ENCODE measurements at places on chromosomes 7 and 10.

GRCh38 chr7:17521437-17521836, 223.0 kb downstream of the AHR start:
- no peak for DNase-seq

GRCh38 chr10:123967626-123968243, 76.1 kb upstream of the CPXM2 start:
- no peak for DNase-seq

DNA sequence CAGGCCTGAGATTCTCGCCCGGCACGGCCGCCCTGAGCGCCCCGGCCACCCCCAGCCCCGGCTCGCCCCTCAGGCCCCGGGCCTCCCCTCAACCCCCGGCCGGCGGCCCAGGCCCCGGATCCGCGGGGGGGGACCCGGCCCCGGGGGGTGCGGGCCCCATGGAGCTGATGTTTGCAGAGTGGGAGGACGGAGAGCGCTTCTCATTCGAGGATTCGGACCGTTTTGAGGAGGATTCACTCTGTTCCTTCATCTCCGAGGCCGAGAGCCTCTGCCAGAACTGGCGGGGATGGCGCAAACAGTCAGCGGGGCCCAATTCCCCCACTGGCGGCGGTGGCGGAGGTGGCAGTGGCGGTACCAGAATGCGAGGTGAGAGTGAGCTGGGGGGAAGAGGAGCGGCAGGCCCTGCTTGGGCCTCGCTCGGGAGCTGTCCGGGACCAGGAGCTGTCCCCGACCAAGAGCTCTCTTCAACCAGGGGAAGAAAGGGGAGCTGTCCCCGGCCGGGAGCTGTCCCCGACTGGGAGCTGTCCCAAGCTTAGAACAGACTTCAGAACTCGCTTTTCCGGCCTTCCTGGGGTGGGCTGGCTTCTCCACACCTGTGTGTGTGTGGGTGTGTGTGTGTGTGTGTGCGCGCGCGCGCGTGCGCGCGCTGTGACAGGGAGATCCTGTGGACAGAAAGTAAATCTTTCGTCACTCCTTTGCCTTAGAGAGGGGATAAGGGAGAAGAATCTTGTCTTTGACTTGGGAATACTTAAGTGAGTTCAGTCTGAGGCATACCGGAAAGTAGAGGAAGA, 510 bp downstream of the ZSWIM8 start:
- DNase-seq: no peak

- no peak for DNase-seq
These were observed 61.6 kb upstream of the WDR11 start for GRCh38 chr10:120789303-120790203.

DNA sequence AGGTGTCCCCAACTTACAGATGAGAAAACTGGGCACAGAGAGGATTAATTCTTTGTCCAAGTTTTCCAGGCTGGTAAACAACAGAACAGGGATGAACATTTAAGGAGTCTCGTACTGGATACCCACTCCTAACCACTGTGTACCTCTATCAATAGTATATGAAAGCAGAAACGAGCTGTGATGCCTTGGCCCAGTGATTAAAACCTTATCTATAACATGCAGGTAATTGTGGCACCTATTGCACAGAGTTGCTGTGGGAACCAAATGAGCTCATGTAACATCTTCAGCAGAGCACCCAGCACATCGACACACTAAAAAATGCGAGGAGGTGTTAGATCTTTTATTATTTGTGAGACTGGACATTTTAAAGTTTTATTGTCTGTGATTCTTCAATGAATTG, 1.6 kb downstream of the TMEM273 start:
- no peak for DNase-seq

- no peak for DNase-seq
These were observed 26.2 kb upstream of the ECHDC3 start for GRCh38 chr10:11715815-11716494.

DNA sequence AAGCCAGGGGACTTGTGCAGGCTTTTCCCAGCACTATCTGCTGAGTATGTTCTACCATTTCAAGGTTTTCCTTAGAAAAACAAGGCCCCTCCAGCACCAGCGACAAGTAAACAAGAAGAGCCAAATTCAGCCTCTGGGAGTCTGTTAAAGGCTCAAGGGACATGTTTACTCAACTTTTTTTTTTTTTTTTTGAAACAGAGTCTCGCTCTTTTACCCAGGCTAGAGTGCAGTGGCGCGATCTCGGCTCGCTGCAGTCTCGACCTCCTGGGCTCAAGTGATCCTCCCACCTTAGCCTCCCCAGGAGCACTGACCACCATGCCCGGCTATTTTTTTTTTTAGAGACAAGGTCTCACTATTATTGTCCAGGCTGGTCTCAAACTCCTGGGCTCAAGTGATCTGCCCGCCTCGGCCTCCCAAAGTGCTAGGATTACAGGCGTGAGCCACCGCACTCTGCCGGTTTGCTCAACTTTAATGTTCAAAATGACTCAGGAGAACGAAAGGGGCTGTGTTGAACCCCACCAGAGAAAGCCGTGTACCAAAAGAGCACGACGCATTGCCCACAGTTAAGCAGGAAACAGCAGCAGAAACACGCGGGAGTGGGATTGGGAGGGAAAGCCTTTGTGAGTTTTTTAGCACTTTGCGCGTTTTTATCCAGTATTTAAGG, 772 bp downstream of the PRDX3 start:
- DNase-seq: no peak

DNA sequence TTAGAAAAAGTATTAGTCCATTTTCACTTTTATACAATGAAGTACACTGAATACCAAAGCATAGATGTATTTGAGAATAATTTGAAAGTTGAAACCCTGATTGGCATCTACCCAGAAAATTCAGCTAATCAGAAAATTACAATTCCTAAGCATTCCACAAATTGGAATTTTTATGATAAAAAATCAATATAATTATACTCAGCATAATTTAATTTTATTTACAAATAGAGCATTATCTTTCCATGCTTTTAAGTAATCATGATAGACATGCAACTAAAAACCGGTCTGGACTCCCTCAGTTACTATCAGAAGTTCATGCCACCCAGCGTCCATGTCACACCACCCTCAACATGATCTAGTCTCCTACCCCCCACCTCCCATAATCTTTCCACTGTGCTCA, 50.4 kb downstream of the ARL4A start:
- DNase-seq: no peak
